Sigmoid colon (tissue), 7 donors: ENCODE measurements at places on chromosomes 12 and 14. TPM values are rescaled to one million over a fixed set of nuclear protein-coding genes. Genes with fewer than 3 reads are reported as not detected.
A peak's percentile ranks its signal among the peaks of the same experiment; 100 is the strongest.

DNA sequence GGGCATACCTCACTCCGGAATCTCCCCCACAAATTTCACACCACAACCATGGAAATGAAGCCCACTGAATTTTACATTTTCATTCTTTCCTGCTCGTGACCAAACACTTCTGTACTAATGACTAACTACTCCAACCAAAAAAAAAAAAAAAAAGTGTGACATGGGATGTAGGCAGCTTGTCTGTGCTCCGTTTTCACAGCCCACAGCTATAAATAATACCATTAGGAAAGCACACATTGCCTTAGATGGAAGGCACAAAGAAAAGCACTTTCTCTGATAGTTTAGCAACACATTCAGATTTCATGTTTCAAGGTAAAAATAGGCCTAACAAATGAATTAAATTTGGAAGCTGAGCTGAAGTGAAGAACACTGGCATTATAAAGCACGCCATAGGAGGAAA is 42.5 kb downstream of the DUSP6 start:
- H3K4me3 ChIP-seq, result no peak overlapping the region
- H3K4me1 ChIP-seq, result no peaks in the 10 kb centered on the region
- H3K27ac ChIP-seq, result peak overlapping the region; percentile 69
- no peaks in the 10 kb centered on the region for H3K27me3 ChIP-seq
- H3K36me3 ChIP-seq, result no peaks in the 10 kb centered on the region

DNA sequence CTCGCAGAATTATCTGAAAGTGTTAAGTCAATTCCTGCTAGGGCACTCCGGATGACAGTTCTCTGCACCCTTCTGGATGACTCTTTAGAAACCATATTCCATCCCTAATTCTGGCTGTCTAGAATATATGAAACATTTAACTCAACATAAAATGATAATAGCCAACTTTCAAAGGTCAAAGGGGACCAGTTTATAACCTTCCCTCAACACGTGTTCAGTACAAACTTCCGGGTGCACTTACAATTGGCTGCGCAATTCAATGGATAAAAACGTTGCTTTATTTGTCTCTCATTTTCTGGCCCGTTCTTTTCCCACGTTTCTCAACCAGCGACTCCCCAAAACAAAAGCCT is 1.3 kb downstream of the SBNO1 start:
- H3K4me1 ChIP-seq, result peaks cover 37% of the 10 kb centered on the region
- no peaks in the 10 kb centered on the region for H3K27me3 ChIP-seq
- peak overlapping the region; percentile 85 for H3K27ac ChIP-seq
- H3K4me3 ChIP-seq, result peak overlapping the region; percentile 94
- DNase-seq, result no peak

- H3K27me3 ChIP-seq, result no peaks in the 10 kb centered on the region
- no peaks in the 10 kb centered on the region for H3K36me3 ChIP-seq
- H3K4me1 ChIP-seq, result no peaks in the 10 kb centered on the region
- no peak for DNase-seq
- no peak overlapping the region for H3K4me3 ChIP-seq
- no peak overlapping the region for H3K27ac ChIP-seq
Measured at GRCh38 chr14:95774265-95775160, 60.6 kb upstream of the TCL1A start.

GRCh38 chr14:95770777-95771176 is 56.9 kb upstream of the TCL1A start:
- peaks cover 9% of the 10 kb centered on the region for H3K27me3 ChIP-seq
- no peaks in the 10 kb centered on the region for H3K36me3 ChIP-seq
- H3K4me3 ChIP-seq, result no peak overlapping the region
- no peaks in the 10 kb centered on the region for H3K4me1 ChIP-seq

GRCh38 chr14:97719931-97720330 is 922.7 kb downstream of the VRK1 start:
- H3K27me3 ChIP-seq, result no peaks in the 10 kb centered on the region
- H3K4me1 ChIP-seq, result no peaks in the 10 kb centered on the region
- H3K27ac ChIP-seq, result no peak overlapping the region
- no peak for DNase-seq
- H3K4me3 ChIP-seq, result no peak overlapping the region
- H3K36me3 ChIP-seq, result no peaks in the 10 kb centered on the region

Gene CPNE8
- total RNA-seq, result 18.5 TPM

- H3K36me3 ChIP-seq, result no peaks in the 10 kb centered on the region
- no peak overlapping the region for H3K27ac ChIP-seq
- no peaks in the 10 kb centered on the region for H3K27me3 ChIP-seq
Measured at GRCh38 chr12:5184186-5184585, 140.5 kb downstream of the KCNA5 start.

- H3K27me3 ChIP-seq, result no peaks in the 10 kb centered on the region
- DNase-seq, result no peak
- H3K4me1 ChIP-seq, result no peaks in the 10 kb centered on the region
- H3K36me3 ChIP-seq, result no peaks in the 10 kb centered on the region
- no peak overlapping the region for H3K4me3 ChIP-seq
Measured at GRCh38 chr14:92759679-92760523, 11.5 kb upstream of the LGMN start.

Gene KCNC2
- under 0.01 TPM for total RNA-seq

GRCh38 chr14:22812744-22813143 is 2.5 kb downstream of the SLC7A7 start:
- no peak overlapping the region for H3K4me3 ChIP-seq
- no peak for DNase-seq
- no peaks in the 10 kb centered on the region for H3K27me3 ChIP-seq
- H3K27ac ChIP-seq, result no peak overlapping the region

- no peaks in the 10 kb centered on the region for H3K27me3 ChIP-seq
- DNase-seq, result no peak
- no peaks in the 10 kb centered on the region for H3K36me3 ChIP-seq
- no peak overlapping the region for H3K4me3 ChIP-seq
- no peaks in the 10 kb centered on the region for H3K4me1 ChIP-seq
Measured at GRCh38 chr12:54604436-54604835, 16.0 kb upstream of the PPP1R1A start.

- peak overlapping the region; percentile 31 for H3K27ac ChIP-seq
- H3K4me1 ChIP-seq, result peaks cover 49% of the 10 kb centered on the region
- no peaks in the 10 kb centered on the region for H3K27me3 ChIP-seq
- no peak for DNase-seq
Measured at GRCh38 chr14:79295385-79295784, 915.9 kb downstream of the DIO2 start.

GRCh38 chr14:50947446-50947845 is 3.2 kb upstream of the PYGL start:
- DNase-seq, result no peak
- no peaks in the 10 kb centered on the region for H3K27me3 ChIP-seq
- peak overlapping the region; percentile 11 for H3K27ac ChIP-seq

- H3K36me3 ChIP-seq, result peaks cover 94% of the 10 kb centered on the region
- DNase-seq, result no peak
- H3K4me1 ChIP-seq, result no peaks in the 10 kb centered on the region
- no peak overlapping the region for H3K27ac ChIP-seq
- H3K4me3 ChIP-seq, result no peak overlapping the region
Measured at GRCh38 chr14:39122330-39123138, 8.4 kb downstream of the GEMIN2 start.

DNA sequence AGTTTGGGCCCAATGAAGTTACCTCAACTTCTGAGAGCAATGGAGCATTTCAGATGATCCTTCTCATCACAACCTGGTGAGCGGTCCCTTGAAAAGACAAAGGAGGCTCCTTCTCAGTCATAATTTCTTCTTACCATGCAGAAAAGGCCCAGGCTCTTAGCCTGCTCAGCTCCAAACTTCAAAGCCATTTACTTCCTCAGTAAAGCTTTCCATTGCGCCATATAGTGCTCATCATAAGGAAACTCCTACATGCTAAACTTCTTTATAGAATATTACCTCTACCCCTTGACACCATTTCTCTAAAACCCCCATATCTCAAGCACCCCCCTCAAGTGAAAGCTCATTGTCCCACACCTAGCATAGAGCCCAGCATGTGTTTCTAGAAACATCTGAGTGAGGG is 127.1 kb downstream of the GTF2A1 start:
- no peak for DNase-seq
- no peak overlapping the region for H3K27ac ChIP-seq
- no peaks in the 10 kb centered on the region for H3K36me3 ChIP-seq
- H3K4me3 ChIP-seq, result no peak overlapping the region
- H3K4me1 ChIP-seq, result no peaks in the 10 kb centered on the region
- no peaks in the 10 kb centered on the region for H3K27me3 ChIP-seq

Gene KRT6C
- total RNA-seq, result not detected
